ENCODE measurements at places on chromosomes 6 and 20.

DNA sequence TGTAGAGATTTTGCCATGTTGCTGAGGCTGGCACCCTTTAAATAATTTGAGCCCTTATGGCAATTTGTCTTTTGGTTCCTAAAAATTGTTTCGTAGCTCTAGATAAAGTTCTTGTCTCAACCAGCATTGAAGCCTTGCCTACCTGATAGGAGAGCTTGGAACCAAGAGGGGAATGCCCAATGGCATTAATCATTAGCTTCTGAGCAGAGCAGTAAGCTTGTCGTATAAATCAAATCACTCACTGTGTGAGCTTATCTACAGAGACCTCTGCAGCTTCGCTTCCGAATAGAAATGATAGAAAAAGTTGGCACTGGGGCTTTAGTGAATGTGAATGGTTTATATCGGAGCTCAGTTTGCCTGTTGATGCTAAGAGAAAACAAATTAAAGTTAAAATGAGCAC lies 10.7 kb downstream of the ANKRD6 start:
- DNase-seq: no peak

DNA sequence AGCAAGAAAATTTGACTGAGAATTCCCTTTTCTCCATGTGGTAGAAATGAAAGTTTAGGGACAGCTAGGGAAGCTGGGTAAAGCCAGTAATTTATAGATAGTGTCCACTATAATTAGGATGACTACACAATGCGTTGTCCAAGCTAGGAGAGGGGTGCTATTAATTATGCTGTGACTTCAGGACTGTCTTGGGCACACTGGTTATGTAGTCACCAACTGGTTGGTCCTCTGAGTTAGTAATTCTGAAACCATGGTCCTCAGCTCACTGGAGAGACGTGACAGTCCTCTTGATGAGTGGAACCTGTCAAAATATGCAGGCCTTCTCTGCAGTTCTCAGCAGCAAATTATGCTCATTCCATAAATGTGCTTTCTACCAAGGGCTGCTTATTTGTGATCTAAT lies 94.6 kb upstream of the ENPP5 start:
- no peak for DNase-seq

DNA sequence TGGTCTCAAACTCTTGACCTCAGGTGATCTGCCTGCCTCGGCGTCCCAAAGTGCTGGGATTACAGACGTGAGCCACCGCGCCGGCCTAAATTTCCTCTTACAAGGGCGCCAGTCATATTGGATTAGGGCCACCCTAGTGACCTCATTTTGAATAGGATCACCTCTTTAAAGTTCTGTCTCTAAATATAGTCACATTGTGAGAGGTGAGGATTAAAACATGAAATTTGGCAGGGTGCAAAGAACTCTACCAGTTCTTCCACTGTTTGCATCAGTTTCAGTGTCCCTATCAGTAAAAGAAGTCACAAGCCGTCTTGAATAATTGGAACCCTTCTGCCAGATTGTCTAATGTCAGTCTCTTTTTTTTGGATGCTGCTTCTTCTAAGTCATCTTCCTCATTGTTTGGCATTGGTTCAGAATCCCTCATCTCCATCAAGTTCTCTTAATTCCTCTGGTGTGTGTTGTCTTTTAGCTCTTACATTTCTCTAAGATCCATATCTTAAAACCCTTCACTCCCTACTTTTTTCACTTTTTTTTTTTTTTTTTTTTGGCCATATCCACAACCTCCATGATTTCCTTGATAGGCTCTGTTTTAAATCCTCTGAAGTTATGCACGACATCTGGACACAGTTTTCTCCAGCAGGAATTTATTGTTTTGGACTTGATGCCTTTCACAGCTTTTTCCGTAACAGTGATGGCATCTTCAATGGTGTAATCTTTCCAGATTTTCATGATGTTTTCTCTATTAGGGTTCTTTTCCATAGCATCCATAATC lies 56.8 kb downstream of the NCOA3 start:
- DNase-seq: no peak

DNA sequence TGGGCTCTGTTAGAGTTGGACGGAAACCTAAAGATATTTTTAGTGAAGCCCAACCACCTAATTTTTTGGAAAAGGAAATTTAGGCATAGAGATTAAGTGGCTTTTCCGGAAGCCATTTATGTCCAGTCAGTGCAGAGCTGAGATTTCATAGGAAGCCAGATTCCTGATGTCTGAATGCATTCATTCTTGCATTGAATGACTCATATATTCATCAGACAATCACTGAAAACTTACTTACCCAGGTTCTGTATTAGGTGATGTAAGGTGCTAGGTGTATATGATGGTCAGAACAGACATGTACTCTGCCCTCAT lies 4.1 kb downstream of the SH3BGRL2 start:
- no peak for DNase-seq

- no peak for DNase-seq
These were observed 88.0 kb downstream of the PRND start for GRCh38 chr20:4809707-4810106.

DNA sequence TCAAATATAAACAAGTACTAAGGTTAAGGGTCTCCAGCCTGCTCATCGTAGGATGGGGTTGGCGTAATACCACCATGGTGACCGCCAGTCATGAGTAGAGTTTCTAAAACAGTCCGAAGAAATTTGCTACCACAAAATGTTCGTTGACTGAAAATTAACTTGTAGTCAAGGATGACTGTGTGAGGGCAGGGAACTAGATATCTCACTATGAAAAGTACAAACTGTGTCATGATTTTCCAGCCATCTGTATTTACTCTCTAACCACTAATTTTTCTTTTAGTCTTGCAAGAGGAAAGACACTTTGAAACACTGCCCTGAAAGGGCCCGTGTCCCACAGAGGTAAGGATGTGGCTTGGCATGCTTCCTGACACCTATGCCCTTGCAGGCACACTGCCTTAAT lies 99.7 kb downstream of the IRF4 start:
- no peak for DNase-seq

DNA sequence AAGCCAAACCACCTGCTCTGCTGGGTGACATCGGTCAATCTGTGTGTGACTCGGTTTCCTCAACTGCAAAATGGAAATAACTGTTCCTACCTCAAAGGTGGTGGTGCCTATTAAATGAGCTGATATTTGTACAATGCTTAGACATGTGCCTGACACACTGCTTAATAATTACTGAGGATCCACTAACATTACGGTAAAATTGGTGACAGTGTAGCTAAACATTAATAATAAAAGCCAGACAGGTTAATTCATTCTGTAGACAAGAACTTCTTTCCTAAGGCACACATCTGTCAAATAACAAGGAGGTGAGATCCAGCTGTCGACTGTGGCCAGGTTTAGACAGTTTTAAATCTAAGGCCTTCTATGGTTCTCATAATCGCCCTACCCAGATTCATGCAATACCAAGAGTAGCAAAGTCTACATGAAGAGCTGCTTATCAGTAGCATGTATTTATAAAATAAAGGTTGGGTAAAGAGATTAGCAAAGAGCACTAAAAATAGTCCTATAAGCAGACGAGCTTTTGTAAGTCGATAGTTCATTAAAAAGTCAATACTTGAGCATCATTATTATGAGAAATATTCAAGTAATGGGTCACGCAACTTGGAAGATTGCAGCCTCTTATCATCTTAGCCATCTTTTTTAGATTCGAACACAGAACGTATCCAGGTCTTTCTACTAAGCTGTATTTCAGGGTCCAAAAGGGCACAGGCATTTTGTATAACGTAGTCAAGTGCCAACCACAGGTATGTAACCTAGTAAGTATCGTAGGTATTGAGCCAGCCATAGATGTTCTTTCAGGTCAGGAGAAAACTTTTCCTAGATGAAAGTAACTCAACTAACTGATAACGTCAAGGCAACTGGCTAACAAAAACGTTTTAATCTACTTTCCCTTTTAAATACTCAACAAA lies 3.2 kb downstream of the CNKSR3 start:
- DNase-seq: no peak

DNA sequence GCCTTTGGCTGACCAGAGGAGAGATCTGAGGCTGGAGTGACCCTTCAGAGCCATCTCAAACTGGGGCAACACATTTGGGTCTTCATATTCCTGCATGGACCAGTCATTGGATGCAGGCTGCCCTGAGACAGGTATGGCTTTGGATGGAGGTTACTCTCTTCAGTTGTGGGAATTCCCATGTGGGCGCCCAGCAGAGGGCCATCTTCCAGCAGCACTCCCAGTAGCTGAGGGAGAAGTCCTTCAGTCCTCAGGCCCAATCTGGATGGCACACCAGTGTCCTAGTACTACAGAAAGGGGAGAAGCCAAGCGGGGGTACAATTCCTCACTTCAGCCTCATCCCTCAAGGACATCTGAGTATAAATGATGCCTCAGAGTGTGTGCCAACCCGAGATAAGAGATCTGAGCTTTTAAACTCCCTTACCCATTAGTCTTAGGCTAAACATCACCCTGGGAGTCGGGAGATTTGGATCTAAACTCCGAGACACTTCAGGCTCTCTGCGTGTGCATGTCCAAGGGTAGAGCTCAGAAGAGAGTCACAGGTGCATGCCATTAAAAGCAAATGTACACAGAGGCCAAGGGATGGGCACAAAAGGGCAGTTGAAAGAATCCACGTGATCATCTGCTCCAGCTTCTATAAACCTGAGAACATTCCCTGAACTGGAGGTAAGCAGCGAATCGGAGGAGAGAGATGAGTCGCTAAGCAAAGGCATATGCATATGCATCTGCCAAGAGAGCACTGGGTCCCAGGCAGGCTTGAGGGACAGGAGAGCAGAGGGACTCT lies 204.6 kb downstream of the CD83 start:
- no peak for DNase-seq

DNA sequence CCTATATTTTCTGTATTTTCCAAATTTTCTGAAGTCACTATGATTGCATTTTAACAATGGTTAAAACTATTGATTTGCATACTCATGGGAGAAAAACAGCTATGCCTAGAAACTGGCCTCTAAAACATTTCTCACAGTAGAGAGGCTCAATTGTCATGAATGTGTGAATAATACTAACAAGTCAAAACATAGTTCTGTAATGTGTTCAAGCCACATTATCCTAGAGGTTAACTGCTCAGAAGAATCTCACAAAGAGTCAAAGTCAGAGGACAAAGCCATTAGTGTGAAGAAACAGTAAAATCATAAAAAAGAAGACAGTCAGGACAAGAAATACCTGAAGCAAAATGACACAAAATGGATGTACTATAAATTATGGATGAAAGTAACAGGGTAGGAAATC lies 12.5 kb upstream of the ALDH8A1 start:
- no peak for DNase-seq

DNA sequence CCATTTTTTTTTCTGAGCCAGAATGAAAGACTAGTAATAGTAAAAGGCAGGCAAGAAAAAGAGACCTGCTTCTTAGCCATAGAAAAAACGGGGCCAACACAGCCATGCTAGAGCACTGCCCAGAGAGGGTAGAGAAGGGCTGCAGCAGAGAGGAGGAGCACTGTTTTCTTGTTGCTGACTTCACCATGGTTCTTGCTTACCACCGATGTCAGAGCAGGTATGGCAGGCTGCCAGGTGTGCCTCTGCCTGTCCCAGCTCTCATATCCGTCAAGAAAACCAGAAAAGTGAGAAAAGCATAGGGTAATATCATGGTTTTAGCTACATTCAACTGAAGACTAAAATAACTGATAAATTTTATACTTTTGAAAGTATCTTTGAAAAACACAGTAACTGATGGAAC lies 60.7 kb downstream of the DTNBP1 start:
- no peak for DNase-seq

GRCh38 chr20:63734946-63735858 lies 1.3 kb upstream of the LIME1 start:
- DNase-seq: no peak

DNA sequence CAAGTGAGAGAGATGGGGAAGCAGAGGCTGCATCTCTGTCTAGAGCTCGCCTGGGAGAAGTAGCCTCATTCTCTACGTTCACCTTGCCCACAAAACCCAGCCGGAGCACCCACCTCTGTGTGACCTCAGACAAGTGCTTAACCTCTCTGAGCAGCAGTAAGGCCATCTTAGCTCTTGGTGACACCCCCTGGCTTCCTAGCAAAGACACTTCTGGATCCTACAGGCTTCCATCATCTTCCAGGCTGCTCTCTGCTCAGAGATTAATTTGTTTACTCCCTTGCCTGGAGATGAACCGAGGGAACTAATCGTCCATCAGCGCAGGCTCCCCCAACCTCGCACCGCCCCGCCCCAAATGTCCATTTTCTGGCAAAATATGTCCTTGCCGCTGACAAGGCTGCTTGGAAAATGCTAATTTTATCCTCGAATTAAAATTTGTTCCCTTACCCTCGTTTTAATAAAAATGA lies 24.0 kb upstream of the CTNNBL1 start:
- DNase-seq: no peak

- no peak for DNase-seq
These were observed 175.9 kb downstream of the SOX4 start for GRCh38 chr6:21769405-21769861.

DNA sequence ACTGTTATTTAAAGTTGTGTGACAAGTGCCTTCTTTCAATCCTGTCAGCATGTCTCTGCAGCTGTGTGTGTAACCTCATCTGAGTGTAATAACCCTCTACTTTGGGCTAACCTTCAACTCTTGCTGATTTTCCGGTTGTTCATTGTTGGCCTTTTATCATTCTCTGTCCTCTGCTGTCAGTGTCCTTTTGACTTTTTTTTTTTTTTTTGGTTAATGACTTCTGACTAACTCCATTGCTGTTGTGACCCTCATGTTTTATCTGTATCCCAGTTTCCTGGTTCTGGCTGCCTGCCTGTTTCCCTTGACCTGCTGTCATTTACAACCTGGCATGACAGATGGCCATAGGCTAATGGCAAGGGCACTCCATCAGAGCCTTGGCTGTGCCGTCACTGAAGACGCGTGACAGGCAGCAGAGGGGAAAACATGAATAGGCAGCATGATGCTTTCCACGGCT lies 145.7 kb upstream of the MAN1A1 start:
- no peak for DNase-seq

- no peak for DNase-seq
These were observed 118.6 kb upstream of the CCDC28A start for GRCh38 chr6:138654715-138655634.

Data from effector CD4-positive, alpha-beta T cell (primary cell).